NCI-H1930 (cell line): ENCODE measurements at places on chromosomes 7 and 10.

DNA sequence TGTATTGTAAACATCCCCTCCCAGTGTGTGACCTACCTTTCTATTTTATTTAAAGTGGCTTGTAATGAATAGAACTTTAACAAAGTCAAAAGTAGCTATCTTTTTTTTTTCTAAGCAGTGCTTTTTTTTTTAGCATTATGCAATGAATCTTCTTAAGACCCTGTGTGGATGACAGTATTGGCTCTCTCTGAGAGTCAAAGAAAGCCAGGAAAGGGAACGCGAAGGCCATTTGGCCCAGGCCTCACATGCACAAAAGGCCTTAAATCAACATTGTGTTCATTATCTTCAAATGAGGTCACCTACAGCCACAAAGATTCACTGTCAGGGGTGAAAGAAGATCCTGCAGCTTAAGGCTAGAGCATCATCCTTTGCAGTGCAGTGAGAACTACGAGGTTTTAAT lies 721.5 kb downstream of the GRID1 start:
- no peak for DNase-seq

GRCh38 chr7:90262438-90262837 lies 17.5 kb downstream of the CFAP69 start:
- DNase-seq = no peak

DNA sequence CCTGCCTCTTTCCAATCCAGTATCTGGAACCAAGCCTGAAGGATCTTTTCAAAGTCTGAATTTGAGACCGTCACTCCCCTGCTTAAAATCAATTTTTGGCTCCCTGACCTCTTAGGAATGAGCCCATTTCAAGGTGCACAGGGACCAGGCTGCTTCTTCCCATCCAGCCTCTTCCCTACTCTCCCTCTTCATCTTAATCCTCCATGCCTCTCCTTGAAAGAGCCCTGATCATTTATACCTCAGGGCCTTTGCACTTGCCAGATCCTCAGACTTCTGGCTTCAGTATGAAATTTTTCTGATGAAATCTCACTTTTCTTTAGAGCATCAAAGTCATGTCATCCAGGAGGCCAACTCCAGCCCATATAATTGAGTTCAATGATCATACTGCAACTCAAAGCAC lies 399.5 kb upstream of the CELF2 start:
- DNase-seq = no peak

- no peak for DNase-seq
Measured at GRCh38 chr7:98921608-98922372, 43.5 kb downstream of the TRRAP start.

DNA sequence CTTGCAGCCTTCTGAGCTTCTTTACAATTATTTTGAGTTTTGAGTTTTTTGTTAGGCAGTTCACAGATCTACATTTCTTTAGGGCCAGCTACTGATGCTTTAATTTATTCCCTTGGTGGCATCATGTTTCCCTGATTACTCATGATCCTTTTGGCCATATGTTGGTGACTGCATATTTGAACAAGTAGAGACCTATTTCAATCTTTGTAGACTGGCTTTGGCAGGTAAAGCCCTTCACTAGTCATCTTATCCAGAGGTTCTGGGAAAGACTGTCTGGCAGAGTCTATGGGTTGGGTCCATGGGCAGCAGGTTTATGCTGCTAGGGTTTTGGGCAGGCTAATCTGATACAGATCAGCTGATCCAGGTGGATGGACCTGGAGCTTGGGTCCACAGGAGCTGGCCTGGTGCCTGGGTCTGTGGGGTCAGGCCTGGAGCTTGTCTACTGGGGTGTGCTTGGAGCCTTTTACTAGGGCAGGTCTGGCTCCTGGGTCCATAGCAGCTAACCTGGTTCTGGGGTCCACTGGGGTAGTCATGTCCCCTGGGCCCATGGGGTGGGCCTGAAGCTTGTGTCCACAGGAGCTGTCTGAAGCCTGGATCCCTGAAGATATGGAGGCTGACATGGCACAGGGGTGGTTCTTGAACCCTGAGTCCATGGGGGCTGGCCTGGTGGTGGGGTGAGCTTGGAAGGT lies 72.7 kb downstream of the GPR85 start:
- DNase-seq = no peak

GRCh38 chr7:47361746-47362215 lies 220.1 kb downstream of the TNS3 start:
- no peak for DNase-seq
